ENCODE measurements at places on chromosomes 6 and 20.

DNA sequence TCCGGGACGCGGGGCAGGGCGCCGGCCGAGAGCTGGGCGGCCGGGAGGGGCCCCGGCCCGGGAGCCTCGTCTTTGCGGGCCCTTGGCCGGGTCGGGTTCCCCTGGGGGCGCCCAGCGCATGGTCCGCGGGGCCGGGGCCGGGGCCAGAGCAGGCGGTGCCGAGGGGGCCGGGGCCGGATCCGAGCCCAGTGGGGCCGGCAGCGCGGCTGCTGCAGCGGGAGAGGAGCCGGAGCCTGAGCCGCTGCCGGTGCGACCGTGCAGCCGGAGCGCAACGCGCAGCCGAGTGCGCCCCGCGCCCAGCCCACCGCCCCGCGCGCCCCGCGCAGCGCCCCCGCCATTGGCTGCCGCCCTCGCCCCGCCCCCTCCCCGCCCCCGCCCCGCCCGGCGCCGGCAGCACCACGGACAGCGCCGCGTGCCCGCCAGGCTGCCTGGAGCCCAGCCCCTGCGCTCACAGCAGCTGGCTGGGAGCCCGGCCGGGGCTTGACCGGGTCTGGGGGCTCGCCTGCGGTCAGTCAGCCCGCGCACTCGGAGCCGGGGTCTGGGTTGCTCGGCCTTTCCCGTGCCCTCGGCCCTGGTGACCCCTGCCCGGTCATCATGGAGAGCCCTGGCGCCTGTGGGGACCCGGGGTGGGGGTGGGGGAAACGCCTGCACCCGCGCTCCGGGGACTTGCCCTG is at the start of gene HRH3:
TSS of gene HRH3 (minus strand) at position 287 of the 674 bp plus-strand sequence. CDS start 308 bp downstream, outside the sequence.
- DNase-seq = no peak

GRCh38 chr20:61037498-61037897 is 214.6 kb upstream of the CDH4 start:
- peak; percentile 15 for DNase-seq

GRCh38 chr6:31227143-31227542 is 44.7 kb downstream of the HLA-C start:
- DNase-seq = no peak

- no peak for DNase-seq
Measured at GRCh38 chr20:9397928-9398327, 116.5 kb upstream of the LAMP5 start.

DNA sequence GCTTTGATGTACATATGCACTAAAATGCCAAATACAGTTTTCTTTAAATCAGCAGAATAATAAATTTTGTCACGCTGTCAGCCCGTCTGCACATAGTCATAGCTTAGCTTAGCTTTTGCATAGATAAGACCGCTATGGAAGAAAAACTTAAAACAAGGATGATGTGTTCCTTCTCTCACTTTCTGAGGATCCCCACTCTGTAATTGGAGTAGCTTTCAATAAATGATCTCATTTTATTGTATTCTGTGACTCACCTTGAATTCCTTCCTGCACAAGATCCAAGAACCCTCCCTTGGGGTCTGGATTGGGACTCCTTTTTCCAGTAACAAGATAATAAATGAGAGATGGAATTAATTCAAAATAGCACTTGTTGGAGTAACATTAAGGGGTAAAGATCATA is 186.2 kb downstream of the CDH26 start:
- DNase-seq = no peak

DNA sequence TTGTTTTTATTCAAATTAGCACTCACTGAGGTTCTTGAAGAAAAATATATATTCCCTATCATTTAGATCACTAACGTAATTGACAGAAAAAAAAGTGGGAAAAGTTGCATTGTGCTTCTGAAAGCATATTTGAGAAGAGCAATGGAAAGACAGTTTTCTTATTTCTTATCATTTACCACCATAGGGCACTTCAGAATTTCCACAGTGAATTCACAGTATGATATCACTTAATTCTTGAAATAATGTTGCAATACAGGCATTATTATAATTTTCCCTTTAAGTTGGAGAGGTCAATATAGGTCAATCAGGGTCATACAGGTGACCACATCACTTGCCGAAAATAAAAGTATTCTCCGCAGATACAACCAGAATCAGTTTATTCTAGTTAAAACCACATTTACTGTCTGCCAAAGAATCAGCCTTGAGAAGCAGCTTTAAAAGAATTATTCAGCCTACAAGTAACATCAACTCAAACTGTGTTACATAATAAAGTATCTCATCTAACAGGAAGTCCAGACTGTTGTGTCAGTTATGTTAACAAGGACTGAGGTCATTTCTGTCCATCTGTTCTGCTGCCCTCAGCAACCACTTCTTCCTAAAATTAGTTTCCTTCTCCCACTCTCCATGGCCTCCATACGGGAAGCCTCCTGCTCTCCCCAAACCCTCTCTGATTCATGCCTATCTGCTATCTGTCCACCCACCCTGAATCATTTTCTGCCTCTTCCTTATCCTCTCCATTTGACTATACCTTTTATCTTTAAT is 121.2 kb downstream of the SIM1 start:
- DNase-seq = no peak

GRCh38 chr20:1310071-1310470 is 18.9 kb downstream of the SDCBP2 start:
- DNase-seq = no peak

DNA sequence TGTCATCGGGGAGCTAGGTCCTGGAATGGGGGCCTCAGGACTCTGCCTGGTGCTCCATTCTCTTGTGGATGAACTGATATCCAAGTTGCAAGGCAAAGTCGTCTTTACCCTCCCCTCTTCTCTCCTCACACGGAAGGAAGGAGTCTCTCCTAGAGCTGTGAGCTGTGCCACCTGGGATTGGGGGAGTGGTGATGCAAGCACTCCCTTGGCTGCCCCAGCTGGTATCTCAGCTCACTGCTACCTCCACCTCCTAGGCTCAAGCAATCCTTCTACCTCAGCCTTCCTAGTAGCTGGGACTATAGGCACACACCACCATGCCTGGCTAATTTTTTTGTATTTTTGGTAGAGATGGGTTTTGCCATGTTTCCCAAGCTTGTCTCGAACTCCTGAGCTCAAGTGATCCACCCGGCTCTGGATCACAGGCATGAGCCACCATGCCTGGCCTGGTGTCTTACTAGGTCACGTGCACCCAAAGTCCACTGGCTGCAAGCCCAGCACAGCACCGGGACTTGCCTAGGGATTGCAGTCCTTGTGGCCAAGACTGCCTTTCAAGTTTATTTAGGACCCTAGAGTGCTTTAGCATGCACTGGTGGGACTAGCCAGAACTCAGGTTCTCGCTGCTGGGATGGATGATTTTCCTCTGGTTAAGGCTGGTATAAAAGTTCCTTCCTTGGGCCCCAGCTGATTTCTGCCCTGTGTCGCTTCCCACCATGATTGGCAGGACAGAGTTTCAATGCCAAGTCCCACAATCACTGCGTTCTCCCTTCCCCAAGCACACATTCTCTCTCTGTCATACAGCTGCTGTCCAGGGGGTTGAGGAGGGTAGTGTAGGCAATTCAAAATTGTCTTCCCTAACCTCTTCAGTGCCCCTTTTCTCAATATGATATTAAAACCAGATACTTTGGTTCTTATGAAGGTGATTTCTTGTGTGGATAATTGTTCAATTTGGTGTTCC is 33.5 kb downstream of the SMAP1 start:
- DNase-seq = no peak

DNA sequence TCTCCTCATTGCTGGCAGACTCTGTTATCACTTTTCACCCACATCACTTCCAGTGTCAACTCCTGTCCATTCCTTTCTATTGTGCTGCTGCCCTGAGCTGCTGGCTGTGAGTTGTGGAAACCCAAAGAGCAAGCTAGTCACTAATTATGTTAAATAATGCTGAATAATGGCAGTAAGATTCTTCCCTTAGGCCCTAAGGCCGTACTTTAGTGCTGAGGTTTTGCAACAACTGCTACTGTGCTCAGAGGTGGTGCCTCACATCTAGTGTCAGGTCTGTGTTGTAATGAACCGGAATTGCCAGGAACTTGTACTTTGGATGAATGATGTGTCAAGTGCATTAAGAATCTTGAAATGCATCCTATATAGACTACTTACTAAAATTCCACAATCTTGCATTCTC is 372.2 kb upstream of the RNF217 start:
- DNase-seq = no peak

GRCh38 chr20:59322585-59323454 is 22.4 kb downstream of the EDN3 start:
- no peak for DNase-seq

GRCh38 chr6:40695114-40695513 is 108.0 kb upstream of the LRFN2 start:
- no peak for DNase-seq

DNA sequence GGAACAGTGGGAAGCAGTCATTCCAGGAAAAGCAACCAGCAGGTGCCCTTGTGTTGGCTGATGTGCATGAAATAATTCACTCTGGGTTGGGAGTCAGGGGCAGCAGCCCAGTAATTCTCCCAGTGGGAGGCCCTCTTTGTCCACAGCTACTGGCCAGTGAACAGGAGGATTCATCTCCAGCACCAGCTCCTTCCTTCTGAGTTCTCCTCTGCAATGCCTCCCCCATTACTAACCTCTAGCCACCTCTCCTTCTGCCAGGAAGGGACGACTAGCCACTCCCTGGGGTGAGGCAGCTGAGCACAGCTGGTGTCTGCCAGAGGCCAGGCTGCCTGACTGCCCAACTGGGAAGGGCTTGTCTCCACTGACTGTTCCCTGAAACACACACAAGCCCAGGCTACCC is 12.5 kb upstream of the R3HDML start:
- DNase-seq = peak; percentile 27

GRCh38 chr6:35084511-35085203 is 56.5 kb downstream of the TCP11 start:
- DNase-seq = no peak

- peak; percentile 50 for DNase-seq
Measured at GRCh38 chr6:113586413-113587077, 270.6 kb upstream of the MARCKS start.

GRCh38 chr6:41371461-41371991 is 36.1 kb downstream of the NCR2 start:
- DNase-seq = no peak

DNA sequence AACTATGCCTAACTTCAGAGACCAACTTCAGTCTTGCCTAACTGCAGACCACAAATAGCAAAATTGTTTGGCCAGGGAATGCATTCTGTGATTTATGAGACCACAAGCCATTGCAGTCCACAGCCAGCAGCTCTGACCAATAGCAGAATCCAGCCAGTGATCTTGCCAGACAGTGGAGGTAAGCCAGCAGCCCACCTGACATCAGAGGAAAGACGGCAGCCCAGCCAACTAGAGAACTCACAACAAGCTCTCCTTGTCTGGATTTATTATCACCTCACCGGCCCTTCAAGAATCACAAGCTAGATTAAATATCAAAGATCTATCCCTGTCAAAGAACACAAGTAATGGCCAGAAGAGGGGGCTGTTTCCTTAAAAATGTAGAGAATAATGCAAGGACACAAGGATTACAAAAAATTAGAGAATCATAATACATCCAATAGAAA is 66.5 kb upstream of the SLC35F1 start:
- DNase-seq = peak; percentile 42

DNA sequence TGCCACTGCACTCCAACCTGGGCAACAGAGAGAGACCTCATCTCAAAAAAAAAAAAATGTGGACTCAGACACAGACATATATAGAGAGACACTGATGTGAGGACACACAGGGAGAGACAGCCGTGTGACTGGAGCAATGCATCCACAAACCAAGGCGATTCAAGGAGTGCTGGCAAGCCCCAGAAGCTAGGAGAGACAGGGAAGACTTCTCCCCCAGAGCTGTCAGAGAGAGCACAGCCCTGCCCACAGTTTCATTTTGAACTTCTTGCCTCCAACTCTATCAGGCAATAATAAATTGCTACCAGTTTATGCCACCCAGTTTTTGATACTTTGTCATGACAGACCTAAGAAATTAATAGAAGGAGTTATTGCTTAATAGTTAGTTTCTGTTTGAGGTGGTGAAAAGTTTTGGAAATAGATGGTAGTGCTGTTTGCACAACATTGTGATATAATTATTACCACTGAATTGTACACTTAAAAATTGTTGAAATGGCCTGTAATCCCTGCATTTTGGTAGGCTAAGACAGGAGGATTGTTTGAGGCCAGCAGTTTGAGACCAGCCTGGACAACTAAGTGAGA is 5.1 kb upstream of the MDFI start:
- DNase-seq = no peak

DNA sequence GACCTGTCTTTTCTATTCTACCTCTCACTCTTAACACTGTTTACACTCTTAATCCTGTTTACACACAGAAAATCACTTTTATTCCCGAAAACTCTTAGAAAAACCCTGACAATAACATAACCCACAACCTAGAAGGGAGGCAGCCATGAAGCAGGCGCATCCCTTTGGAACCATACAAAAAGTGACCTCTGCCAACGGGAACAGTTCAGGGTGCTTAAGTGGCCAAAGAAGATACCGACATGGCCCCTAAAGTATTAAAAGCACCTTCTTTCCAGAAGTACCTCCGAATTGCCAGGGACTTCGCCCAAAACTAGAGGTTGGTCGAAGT is 490 bp downstream of the MMUT start:
- DNase-seq = no peak

- no peak for DNase-seq
Measured at GRCh38 chr20:42609618-42610017, 580.1 kb downstream of the PTPRT start.

GRCh38 chr6:124203812-124204167 is 400.1 kb downstream of the NKAIN2 start:
- peak; percentile 76 for DNase-seq

GRCh38 chr6:106309766-106310373 is 15.7 kb downstream of the ATG5 start:
- peak; percentile 42 for DNase-seq

All from mammary epithelial cell (primary cell).